ENCODE measurements at places on chromosomes 1 and 21.
A peak's percentile ranks its signal among the peaks of the same experiment; 100 is the strongest.

DNA sequence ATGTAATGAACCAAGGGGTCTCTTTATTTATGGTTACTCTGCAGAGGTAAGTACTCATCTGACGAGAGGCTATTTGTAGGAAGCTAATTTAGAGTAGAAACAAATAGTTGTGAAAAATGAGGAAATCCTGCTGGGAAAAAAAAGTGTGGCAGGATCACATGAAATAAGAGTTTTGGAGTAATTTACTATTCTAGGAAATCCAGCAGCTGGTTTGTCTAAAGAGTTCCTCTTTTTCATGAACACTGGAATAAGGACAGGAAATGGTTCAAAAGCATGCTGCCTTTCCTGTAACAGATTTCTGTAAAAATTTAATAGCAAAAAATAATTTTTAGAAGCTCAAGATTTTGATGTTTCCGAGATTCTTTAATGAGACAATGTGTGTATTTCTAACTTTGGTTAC lies 177.3 kb downstream of the CHRM3 start:
- DNase-seq: no peak

DNA sequence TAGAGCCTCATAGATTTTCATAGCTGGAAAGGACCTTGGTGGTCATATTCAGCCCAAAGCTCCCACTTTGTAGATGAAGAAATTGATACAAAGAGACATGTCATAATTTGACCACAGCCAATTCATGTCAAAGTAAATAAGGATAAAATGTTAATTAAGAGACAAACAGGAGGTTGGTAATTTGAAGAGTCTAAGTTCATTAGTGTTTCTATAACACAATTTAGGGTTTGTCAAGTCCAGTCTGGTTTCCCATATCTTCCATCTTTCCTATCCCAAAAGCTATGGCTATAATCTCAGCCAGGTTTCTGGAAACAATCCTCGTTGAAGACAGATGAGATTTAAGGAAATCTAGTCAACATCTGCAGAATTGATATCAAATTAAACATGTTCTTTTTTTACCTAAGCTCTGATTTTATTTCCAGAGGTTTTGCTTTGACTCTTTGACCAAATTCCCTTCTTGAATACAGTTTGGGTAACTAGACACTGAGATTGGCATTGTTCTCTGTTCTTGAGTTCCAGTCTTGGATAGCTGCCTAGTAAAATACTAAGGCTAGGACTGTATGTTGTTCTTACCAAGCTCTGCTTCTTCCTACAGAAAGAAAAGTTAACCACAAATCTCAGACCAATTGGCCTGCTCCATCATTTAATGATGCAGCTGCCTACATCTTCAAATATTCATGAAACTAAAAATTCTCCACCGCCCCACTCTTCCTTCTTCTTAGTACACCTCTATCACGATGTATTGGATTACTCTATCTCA lies 62.0 kb downstream of the SLC44A5 start:
- DNase-seq: no peak

DNA sequence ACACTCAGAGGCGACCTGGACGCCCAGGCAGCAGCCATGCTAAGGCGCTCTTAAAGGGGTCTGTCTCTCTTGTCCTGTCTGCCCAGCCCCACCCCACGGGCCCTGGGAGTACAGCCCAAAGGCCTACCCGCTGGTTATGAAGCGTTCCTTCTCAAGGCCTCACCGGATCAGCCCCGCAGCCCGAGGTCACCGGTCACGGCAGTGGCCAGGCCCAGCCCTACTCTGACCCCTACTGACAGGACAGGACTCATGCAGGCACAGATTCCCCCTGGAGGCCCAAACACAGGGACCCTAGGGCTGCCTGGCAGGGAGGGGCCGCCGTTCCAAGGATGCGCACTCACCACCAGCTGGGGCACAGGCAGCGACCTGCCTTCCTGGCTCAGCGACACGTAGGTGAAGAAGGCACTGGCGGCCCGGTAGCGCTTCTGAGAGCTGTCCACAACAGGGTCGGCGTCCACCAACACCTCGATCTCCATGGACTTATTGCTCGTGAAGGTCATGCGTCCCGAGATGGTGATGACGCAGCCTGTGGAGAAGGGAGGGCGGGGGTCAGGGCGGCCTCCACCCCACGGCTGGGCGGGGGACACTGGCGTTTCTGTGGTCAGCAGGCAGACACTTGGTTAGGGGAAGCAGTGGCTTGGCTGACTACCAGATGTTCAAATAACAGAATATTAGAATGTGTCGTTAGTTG lies 20.0 kb upstream of the GPR153 start:
- no peak for DNase-seq

DNA sequence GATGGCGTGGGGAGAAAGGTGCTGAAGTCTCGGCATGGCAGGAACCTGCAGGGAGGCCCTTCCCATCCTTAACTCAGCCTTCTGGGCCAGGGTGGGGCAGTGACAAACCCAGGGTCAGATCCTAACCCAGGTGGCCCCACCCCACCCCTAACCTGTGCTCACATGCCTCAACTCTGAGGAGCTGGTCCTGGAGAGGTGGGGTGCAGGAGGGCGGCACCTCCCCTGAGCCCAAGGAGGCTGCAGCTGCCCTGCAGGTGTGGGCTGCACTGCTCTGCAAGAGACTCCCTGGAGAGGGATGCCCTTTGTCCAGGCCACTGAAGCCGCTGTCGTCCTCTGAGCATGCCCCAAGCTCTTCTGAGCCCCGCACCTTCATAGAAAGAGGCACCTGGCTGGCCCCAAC lies 15.2 kb upstream of the ADAMTSL4 start:
- DNase-seq: no peak

DNA sequence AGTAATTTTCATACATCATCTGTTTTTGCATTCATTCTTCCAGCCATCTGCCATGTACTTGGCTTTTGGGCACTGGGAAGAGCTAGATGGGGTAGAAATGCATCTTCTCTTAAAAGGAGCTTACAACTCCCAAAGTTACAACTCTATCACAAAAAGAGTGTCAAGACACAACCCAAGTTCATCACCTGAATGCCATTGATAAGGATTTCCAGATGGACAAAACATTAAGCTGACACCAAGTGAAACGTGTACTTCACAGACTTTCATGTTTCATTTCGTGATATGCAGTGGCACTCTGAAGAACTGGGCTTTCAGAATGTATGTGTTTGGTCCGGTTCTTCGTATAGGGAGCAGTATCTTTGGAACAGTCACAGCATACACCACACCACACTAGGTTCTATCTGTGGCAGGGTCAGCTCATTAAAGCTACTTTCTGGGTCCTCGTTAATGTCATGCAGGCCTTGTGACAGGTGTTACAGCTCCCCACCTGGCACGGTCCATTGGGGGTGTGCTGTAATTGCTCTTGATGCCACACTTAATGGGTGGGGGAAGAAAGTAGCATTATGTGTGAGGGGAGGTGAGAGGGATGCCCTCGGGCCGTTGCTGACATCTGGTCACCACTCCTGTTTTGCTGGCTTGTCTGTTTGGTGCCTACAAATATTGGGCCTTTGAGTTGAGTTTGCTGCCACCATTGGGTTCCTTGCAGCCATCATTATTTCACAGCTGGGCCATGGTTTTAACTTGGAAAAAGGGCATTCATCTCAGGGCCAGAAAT lies 164.9 kb downstream of the NFIA start:
- no peak for DNase-seq

GRCh38 chr1:42674682-42675081 lies 7.5 kb upstream of the YBX1 start:
- DNase-seq: no peak

- no peak for DNase-seq
Observed at GRCh38 chr1:220139966-220140365, 46.0 kb downstream of the IARS2 start.

GRCh38 chr21:33230545-33231324 lies 997 bp downstream of the IFNAR2 start:
- peak; percentile 65 for DNase-seq

DNA sequence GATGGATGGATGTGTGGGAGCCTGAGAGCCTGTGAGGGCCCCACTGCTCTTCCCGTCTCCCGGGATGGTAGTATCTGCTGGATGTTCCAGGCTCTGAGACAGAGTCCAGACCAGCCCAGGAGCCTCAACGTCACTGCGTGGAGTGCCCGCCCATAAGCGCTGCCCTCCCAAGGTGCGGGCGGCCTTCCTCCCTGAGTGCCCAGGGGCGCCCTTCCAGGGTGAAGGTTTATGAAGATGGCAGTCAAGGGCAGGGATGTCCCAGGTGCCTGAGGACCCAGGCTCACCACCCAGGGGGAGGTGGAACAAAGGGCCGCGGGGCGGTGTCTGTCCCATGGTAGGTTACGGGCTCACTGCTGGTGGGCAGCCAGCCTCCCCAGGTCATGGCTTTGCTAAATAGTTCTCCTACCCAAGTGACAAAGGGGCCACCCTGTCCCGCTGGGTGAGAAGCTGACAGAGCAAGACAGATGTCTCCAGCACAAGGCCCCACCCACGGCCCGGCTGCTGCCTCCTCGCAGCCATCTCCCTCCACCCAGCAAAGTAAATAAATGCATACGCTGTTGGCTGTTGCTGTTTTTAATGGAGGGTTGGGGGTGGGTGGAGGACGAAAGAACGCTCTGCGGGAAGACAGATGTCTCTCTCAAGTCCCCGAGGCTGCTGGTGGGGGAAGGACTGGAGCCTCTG lies 9.0 kb upstream of the GPR153 start:
- DNase-seq: peak; percentile 32

- DNase-seq: no peak
Observed at GRCh38 chr1:207883660-207884250, 27.2 kb downstream of the CD34 start.

DNA sequence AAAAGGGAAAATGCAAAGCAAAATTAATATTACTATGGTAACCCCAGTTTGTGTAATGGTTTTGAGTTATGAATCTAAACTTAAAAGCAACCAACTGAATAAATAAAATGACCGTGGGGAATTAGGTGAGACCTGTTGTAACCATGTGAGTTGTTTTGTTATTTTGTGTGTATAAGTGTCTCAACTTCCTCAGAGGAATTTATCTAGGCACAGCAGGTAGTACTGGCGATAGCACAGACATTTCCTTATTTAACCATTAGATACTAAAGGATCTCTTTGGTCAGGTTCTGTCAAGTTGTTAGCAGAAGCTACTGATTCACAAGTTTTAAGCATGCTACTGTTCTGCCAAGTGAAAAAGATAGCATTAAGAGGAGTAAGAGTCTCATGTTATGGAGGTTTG lies 39.3 kb upstream of the LRRC7 start:
- DNase-seq: no peak

DNA sequence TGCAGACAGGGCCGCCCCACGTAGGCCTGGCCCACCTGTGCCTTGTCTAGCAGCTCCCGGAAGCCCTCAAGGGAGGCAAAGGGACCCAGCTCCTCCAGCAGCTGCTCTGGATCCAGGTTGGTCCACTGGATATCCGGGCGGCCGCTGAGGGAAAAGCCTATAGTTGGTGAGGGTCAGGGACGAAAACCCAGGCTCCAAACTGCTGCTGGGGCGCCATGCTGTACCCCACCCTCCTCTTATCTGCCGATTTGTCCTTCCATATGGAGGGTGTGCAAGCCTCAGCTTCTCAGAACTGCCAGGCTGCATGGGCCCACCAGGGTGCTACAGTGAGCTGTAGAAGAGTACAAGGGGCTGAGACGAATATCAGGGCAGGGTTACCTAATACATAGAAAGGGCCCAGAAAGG lies 12.2 kb downstream of the PTCH2 start:
- DNase-seq: no peak

DNA sequence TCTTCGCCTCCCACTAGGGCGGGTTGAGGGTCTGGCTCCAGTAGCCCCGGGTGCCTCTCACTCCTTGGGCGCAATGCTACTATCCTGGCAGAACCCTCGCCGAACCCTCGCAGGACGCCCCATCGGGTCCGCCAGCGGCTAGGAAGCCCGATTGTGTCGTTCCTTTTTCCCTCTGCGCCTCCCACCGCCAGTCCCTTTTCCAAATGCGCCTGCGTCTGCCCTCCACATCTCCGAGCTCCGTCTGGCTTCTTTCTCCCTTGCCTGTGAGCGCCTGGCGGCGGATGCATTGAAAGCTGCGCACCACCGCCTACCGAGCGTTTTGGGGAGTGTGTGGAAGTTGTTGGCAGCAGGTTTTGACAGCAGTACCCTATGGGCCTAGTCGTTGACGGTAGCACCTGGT lies 1.0 kb upstream of the DIRAS3 start:
- DNase-seq: peak; percentile 65

DNA sequence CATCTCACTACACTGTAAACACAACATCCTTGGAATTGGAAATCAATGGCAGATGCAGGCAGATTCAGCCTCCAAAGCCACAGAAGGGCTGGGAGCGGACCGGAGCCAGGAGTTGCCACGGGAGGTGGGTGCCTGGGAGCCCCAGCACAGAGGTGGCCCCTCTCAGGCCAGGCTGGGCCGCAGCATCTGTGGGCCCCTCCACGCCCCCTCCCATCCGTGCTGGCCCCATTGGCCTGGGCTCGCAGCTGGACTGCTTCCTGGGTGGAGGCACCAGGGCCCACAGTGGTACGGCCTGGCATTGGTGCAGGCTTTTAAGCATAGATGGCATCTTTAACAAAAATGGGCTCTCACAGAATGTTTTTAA lies 64.2 kb downstream of the SLX9 start:
- DNase-seq: no peak

DNA sequence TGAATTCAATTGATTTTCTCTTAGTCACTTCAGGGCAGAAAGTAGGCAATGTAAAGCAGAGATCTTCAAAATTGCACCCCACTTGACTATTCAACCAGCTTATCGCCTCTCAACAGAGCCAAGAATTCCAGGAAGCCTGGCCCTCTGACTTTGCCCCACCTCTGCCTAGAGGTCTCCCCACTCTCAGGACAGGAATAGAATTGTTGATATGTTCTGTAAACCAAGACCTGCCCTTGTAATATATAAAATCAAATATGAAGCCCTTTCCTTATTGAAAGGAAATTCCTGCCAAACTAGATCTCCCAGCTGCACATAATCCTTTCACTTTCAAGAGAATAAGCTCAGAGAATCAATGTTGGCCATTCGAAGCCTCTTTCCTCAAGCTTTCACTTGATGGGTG lies 116.1 kb upstream of the DPT start:
- no peak for DNase-seq

DNA sequence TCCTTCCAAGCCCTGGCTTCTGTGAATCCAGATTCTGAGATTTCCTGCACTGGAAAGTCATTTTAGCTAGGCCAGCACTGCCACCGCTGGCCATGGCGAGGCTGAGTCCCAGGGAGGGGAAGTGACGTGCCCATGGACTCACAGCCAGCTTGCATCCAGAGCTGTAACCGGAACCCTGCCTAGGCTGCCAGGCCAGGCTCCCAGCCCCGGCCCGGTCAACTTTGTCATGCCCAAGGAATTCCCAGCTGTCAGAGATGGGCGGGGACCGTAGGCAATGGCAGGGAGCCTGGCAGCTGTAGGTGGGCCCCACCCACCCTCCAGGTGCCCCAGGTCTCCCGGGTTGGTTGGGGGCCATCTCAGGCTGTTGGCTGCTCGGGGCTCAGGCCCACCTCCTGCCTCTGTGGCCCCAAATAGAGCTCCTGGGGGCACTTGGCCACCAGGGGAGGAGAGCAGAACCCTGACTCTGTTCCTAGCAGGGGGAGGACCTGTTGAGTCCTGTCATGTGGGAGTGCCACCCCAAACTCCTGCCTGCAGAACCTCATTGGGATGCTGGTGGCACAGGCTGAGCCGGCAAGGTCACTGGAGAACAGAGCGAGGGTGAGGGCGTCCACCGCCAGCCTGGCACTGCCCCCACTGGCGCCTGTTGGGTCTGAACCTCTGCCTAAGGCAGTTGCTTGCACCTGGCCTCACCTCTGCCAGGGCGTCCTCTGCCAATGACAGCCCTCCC lies 57.8 kb downstream of the FOXO6 start:
- DNase-seq: no peak

GRCh38 chr1:18893120-18893519 lies 9.2 kb downstream of the ALDH4A1 start:
- DNase-seq: no peak
